ENCODE measurements at places on chromosomes 16 and 17.

GRCh38 chr16:85245307-85246172, 133.3 kb upstream of the CIBAR2 start:
- DNase-seq, result no peak
- H3K27me3 ChIP-seq, result no peaks in the 10 kb centered on the region
- H3K36me3 ChIP-seq, result peaks cover 1% of the 10 kb centered on the region

DNA sequence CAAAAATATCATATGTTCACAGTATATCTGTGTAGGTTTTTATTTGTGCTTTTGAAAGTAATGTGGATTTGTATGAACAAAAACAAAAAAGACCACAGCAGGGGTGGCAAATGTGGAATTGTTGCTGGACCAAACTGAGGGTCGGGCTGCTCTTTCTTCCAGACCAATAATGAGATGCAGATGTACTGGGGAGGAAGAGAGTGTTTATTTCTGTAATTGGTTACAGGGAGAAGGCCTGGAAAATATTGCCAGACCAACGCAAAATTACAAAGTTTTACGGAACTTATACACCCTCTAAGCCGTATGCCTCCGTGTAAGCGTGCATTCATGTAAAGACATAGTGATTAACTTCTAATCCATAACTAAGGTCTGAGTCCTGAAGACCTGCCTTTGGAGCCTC, 353.9 kb upstream of the C16orf82 start:
- no peak for DNase-seq
- H3K4me1 ChIP-seq, result no peaks in the 10 kb centered on the region
- H3K4me3 ChIP-seq, result no peak overlapping the region
- H3K27ac ChIP-seq, result no peak overlapping the region
- no peaks in the 10 kb centered on the region for H3K27me3 ChIP-seq
- no peaks in the 10 kb centered on the region for H3K36me3 ChIP-seq

DNA sequence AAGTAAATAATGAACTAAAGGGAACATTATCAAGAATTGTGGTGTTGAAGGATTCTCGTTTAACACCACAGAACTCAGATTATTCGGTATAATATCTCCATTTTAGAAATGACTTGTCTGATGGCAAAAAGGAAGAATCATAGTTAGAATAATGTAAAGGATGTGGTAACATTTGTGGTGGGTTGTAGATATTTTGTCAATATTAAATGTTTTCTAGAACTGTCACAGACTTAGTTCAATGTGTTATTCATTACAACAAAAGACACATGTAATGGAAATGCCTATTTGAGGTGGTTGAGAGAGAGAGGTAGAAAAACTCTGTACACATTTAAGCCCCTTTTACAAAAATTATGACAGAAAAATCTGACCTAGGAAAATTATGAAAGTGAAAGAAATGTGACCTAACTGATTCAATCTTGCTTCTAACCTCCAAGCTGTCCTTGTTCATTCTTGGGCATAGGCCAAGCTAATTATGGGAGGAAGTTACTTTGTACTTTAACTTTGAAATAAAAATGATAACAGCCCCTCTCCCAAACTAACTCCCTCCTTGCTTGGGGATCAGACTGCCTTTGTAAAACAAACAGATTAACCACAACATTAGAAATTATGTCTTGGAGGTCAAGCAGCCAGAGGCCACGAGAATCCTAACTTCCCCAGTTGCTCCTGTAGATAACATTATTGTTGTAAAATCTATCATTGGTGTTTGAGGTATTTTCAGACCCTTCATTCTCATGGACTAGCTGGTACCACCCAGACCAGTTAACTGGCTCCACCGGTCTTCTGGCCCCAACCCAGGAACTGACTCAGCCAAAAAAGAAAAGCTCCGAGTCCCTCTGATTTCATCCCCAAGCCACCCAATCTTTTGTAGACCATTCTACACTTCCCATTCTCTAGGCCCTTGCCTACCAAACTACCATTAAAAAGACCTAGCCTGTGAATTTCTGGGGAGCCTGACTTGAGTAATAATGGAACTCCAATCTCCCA, 1287.8 kb upstream of the CDH8 start:
- no peaks in the 10 kb centered on the region for H3K36me3 ChIP-seq
- H3K27me3 ChIP-seq, result no peaks in the 10 kb centered on the region
- H3K4me3 ChIP-seq, result no peak overlapping the region

GRCh38 chr17:40678902-40679522, 14.0 kb upstream of the KRT222 start:
- H3K27me3 ChIP-seq, result peaks cover 83% of the 10 kb centered on the region
- no peaks in the 10 kb centered on the region for H3K36me3 ChIP-seq
- no peaks in the 10 kb centered on the region for H3K4me1 ChIP-seq
- H3K4me3 ChIP-seq, result no peak overlapping the region
- H3K27ac ChIP-seq, result no peak overlapping the region
- no peak for DNase-seq

DNA sequence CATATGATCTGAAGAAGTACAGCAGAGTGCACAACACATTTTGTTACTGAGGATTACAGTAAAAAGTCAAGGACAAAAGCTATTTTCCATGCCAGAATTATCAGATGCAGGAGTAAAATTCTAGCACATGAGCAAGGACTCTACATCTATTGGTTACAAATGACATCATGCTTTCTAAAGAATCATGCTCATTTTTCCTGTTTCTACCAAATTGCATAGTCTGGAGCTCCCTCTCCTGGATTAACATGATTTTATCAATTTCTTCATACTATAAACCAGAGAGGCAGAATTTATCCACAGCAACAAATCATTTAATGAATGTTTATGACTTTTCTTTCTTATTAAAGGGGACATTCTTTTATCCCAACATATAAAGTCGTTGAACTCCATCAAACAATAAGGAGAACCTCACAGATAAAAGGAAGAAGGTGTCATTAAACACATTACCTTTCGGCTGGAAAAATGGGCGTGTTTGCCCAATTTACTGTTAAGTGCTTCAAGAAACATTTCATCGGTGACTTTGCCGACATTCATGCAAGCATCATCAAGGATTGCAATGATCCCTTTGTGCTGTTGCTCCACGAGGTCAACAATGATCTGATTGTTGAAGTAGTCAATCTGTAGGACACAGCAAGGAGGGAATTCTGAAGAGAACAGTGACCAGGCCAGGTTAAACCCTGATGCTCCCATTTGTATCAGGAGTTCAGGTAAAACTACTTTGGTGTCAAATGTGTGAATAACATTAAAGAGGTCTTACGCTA, 121.7 kb downstream of the MYO1D start:
- no peak for DNase-seq
- no peaks in the 10 kb centered on the region for H3K36me3 ChIP-seq
- H3K27me3 ChIP-seq, result no peaks in the 10 kb centered on the region
- no peak overlapping the region for H3K27ac ChIP-seq
- H3K4me3 ChIP-seq, result no peak overlapping the region

DNA sequence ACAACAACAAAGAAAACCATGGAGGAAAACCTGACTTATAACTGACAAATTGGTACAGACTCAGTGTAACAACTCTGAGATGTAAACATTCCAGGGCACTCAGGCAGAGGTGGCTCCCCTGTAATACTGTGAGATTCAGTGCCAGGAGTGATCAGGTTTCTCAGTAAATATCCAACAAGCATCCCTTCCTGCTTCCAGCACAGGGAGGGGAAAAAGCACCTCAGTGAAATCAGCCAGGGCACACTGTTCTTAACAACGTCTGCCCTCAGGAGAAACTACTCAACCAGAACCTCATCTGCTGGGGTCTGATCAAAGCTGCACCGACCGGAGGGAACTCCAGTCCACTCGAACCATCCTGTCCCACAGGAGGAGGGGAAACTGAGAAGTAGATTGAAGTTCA, 52.3 kb downstream of the AMFR start:
- no peaks in the 10 kb centered on the region for H3K27me3 ChIP-seq
- H3K27ac ChIP-seq, result peak overlapping the region; percentile 70
- H3K4me3 ChIP-seq, result no peak overlapping the region
- DNase-seq, result no peak

Data from osteocyte (in vitro differentiated cells).